ENCODE measurements at places on chromosomes 11 and 22.

GRCh38 chr22:30843245-30843644, 125.3 kb downstream of the MORC2 start:
- no peak for DNase-seq

- no peak for DNase-seq
Measured at GRCh38 chr11:121240650-121241303, 51.8 kb upstream of the SC5D start.

GRCh38 chr22:50361688-50362087, 18.6 kb downstream of the PPP6R2 start:
- no peak for DNase-seq

DNA sequence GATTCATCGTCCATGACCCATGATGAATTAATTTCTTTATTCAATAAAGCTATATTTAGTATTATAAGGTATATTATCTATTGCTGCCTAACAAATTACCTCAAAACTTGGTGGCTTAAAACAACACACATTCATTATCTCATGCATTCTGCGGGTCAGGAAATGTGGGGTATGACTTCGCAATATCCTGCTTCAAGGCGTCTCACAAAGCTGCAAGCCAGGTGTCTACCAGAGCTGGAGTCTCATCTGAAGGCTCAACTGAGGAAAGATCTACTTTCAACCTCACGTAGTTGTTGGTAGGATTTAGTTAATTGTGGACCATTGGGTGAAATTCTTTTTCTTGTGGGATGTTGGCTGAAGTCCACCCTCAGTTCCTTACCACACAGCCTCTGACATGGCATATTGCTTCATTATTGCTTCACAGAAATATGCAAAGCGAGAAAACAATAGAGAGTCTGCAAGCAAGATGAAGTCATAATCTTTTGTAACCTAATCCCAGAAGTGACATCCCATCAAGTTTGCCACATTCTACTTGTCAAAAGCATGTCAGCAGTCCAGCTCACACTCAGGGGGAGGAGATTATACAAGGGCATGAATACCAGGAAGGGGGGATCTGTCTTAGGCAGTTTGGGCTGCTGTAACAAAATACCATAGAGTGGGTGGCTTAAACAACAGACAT, 45.1 kb downstream of the KREMEN1 start:
- DNase-seq: no peak

GRCh38 chr11:113705871-113706655, at the start of gene TMPRSS5:
TSS of gene TMPRSS5 (minus strand) at chr11:113706308. CDS start at chr11:113706224, 84 bp downstream.
- no peak for DNase-seq

DNA sequence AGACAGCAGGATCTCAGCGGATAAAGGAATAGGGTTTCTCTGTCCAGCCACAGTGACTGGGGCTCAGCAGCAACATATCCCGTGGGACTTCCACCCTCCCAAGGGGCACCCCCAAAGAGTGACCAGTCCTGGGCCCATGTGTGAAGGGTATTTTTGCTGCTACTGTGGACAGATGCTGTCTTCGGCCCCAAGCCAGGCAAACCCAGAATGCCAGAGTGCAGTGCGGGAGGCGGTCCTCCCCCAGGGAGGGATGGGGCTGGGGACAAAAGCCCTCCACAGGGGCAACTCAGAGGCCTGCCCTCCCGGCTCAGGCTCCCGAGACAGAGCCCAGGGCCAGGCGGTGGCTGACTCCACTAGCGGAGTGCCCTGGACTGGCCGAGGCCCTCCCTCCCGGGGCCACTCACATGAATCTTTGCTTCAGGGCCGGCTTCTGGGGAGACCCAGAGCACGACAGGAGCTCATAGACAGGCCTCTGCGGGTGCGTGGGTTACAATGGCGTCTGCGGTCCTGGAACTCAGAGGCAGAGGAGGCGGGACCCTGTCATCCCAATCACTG, 34.7 kb upstream of the WNT7B start:
- no peak for DNase-seq

DNA sequence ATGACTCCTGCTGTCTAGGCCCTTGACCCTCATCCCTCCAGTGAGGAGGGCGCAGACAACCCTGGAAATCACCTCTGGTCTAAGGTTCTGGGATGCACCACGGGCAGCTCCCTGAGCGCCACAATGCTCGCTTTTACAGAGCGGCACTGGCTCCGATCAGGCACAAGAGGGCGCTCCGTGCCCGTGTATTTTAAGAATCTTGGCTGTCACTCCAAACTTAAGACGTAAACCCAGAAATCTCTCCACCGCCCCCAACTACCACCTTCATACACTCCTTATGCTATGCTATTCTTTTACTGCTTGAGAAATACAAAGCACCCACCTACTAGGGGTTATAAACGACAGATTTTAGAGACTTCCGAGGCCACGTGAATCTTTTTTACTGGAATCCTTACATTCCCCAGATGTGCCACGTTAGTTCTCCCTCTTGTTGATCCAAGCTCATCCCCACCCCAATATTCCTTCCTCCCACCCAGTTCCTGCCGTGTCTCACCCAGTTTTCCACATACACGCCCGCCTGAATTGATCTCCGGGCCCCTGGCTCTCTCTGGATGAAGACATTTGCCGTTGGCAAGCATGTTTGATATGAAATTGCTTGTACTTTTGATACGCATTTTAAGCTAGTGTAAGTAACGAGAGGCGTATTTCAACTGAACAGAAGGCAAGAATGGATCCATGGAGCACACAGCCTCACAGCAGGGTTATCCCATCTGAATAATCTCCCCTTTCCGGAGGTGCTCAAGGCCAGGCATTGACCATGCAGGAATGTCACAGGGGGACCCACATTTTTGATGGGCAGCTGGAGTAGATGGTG, 453.5 kb downstream of the OPCML start:
- no peak for DNase-seq

DNA sequence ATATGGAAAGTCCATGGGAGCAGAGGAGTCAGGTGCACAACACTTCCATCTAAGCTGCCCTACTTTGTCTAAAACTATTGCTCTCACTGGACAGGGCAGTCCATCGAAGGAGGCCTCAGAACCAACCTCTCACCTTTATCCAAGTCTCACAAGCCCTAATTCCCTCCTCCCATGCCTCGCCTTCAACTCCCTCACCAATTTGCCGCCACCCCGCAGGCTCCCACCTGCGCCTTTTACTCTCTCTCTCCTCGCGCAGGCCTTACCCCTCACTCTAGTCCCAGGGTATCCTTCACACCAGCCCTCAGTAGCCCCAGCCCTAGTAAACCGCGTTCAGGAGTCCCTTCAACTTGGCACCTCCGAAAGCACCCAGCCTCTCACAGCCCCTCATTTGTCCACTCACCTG, 451 bp downstream of the FHIP1B start:
- DNase-seq: no peak

DNA sequence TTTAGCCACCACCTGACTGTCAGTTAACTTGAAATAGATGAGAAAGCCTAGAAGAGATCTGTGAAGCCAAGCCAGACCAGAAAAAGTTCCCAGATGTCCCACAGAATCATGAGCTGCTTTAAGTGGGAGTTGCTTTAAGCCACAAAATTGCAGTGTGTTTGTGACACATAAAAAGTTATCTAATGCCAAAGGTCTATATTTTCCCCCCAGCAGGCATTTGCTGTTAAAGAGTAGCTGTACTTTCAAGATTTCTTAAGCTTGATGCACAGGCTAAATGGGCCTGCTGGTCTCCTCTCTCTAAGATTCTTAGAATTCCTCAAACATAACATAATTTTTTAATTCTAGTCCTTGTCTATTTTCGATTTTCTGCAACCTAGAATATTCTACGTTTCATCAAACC, 825.7 kb downstream of the FAM181B start:
- no peak for DNase-seq

- DNase-seq: no peak
Measured at GRCh38 chr11:118287006-118287405, 17.5 kb upstream of the CD3E start.

DNA sequence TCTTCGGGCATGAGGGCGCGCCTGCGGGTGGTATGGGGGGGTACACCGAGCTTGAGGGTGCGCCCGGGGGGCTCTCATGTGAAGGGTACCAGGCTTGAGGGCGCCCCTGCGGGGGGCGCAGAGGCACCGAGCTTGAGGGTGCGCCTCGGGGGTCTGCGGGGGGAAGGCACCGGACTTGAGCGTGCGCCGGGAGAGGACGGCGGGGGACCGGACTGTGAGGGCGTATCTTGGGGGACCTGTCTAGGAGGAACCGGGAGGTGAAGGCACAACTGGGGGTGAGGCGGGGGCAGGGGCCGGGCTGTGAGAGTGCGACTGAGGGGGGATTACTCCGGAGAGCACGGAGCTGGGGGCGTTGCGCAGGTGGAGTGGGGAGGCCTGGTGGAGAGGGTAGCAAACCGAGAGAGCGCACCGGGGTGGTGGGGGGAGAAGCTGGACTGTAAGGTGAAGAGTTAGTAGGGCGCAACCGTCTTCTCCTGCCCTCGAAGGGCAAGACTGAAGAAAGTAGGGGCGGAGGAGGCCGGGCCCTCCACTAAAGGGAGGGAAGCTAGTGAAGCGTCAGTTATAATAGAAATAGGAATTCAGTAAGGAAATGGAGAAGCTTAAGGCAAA, 1.1 kb upstream of the DDX6 start:
- no peak for DNase-seq

DNA sequence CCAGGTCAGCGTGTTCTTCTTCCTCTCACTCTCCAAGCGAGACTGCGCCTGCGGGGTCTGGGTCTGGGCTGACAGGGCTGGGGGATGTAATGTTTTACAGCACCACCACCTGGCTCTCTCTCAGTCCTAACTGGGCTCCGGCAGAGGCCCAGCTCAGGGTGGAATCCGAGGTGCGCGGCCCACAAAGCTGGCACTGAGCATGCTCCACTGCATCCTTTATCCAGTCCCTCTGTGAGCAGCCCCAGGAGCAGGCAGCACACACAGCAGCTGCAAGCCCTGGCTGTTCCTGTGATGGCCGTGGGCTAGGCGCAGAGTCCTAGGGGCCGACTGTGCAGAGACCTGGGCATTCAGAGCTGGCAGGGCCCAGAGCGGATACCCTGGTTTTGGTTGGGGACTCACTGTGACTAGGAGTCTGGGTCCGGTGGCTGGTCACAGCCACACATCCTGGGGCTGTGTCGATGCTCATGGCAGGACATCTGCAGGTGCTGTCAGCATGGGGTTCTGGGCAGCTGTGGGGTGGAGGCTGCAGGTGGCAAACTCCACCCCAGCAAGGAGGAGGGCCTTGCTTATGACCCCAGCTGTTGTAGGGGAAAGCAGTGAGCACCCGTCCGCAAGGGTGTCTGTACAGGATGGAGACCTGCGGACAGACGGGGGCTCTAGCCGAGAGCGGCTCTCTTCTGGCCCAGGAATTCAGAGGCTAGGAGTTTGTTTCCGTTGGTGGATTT, 4.0 kb downstream of the LRRC75B start:
- DNase-seq: no peak

GRCh38 chr11:6991227-6991626, 28.9 kb downstream of the ZNF214 start:
- DNase-seq: no peak

DNA sequence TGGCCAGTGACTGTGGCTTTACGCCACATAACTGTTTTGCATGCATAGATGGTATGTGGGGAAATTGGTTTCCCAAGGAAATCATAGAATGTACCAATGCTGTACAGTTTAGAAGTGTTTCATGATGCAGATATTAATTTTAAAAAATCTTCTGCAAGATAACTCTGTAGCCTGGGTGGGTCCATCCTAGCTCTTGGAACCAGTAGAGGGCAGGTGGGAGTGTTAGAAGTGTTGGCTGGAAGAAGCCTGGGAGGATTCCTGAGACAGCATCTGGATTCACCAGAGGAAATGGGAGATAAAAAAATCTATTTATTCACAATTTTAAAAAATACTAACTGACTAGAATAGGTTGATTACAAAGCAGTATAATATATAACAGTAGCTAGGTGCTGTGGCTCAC, 139.9 kb upstream of the GRIA4 start:
- DNase-seq: no peak

DNA sequence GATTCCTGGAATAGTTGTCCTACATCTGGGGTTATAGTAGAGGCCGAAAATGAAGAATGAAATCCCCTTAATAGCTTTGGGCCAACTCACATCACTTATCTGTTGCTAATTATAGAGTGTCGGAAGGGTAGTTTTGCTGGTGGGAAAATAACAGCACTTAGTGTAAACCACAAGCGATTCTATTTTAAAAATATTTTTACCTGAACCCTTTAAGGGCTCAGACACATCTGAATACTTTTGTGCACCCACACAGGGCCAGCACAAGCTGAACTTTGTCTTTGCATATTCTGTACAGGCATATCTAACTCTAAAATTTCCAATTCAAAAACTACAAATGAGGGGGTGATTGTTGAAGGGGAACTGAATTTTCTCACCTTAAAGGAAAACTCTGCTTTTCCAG, 27.6 kb downstream of the SLC6A5 start:
- DNase-seq: no peak
